Ecto neural progenitor cell (in vitro differentiated cells): ENCODE measurements at places on chromosomes 5 and 9.

DNA sequence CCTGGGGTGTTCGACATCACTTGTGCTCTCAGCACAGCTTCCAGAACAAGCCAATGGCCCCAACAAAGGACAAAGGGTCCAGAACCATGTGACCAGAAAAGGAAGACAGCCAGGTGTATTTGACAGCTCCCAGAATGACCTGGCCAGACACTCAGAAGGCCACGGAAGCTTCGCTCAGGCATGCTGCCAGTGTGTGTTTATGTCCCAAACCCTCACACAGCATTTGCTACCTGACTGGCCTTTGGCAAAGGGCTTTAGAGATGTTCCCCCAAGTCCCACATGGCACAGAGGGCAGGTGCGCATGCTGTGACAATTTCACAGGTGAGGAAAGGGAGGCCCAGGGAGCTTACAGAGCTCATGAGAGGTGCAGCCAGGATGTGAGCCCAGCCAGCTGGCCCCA, 39.5 kb downstream of the MED10 start:
- no peak for DNase-seq

GRCh38 chr5:64854855-64855254, 86.1 kb downstream of the CWC27 start:
- DNase-seq: no peak

DNA sequence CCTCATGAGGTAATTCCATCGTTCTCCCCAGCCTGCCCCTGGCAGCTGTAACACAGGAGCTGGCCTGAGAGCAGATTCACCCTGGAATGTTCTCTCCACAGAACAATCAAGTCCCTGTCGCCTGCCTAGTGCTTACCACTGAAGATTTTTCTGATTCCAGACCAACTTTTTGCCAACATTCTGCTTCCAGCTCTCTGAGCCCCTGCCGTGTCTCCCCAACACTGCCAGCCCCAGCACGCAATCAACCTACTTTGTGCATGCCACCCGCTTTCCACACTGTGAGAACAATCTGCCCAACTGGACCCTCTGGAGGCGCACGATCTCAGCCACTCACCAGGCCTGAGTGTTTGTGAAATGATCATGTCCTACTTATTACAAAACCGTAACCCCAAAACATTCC, 62.6 kb downstream of the PSMB7 start:
- DNase-seq: no peak

- DNase-seq: no peak
Observed at GRCh38 chr5:94540856-94541494, 77.4 kb downstream of the KIAA0825 start.

- no peak for DNase-seq
Observed at GRCh38 chr9:71144495-71144894, 23.1 kb upstream of the TRPM3 start.
